Thyroid gland (tissue), 4 donors: ENCODE measurements at places on chromosomes 4 and X. TPM values are rescaled to one million over a fixed set of nuclear protein-coding genes. Genes with fewer than 3 reads are reported as not detected.

DNA sequence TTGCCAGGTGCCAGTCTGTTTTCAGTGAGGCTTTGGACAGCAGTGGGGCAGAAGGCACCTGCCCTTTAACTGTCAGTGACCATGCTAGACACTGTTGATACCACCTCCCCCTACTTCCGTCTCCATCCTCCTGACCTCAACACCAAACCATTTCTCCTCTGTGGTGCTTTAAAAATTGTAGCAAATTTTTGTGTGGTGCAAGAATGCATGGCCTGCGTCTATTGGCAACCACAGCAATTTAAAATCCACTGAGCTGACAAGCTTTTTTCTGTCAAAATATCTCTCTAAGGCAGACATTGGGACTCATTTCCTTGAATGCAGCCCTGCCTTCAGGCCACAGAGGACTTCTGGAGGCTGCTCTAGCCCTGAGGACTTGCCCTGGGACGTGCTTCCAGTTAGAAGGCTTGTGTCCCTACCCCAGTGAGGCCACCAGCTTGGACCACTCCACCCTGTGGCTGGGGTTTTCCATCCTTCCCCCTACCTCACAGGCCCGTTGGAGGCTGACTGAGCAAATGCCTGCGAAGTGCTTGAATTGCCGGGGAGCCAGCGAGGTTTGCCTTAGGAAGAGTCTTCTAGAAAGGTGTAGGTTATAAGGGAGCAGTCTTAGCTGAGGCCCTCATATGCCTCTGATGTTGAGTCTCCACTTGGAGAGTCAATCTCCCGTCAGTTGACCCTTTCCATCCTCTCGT is 6.9 kb downstream of the PRRG3 start:
- H3K36me3 ChIP-seq = no peaks in the 10 kb centered on the region
- no peak overlapping the region for H3K4me3 ChIP-seq
- H3K4me1 ChIP-seq = no peaks in the 10 kb centered on the region
- no peaks in the 10 kb centered on the region for H3K27me3 ChIP-seq
- no peak for DNase-seq

DNA sequence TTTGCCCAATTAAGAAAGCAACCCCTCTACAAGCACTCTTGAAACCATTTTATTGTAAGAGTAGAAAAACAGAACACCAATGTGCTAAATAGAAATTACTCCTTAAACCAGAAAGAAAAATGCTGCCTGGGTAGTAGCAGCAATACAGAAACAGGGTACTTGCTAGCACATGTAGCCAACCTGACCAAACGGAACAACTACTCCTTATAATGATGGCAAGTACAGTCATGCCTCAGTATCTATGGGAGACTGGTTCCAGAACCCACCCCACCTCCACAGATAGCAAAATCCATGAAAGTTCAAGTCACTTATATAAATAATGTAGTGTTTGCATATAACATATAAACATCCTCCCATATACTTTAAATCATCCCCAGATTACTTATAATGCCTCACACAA is 168.8 kb downstream of the ATRX start:
- H3K4me3 ChIP-seq = no peak overlapping the region
- H3K27me3 ChIP-seq = no peaks in the 10 kb centered on the region
- H3K36me3 ChIP-seq = no peaks in the 10 kb centered on the region
- no peak for DNase-seq
- H3K4me1 ChIP-seq = no peaks in the 10 kb centered on the region
- no peak overlapping the region for H3K27ac ChIP-seq

FHDC1 gene
- 17.7 TPM for total RNA-seq

- no peak for DNase-seq
- no peaks in the 10 kb centered on the region for H3K36me3 ChIP-seq
- H3K4me1 ChIP-seq = no peaks in the 10 kb centered on the region
Observed at GRCh38 chrX:101668143-101668542, 8.5 kb upstream of the ARMCX2 start.

BRS3 gene
- not detected for total RNA-seq

DNA sequence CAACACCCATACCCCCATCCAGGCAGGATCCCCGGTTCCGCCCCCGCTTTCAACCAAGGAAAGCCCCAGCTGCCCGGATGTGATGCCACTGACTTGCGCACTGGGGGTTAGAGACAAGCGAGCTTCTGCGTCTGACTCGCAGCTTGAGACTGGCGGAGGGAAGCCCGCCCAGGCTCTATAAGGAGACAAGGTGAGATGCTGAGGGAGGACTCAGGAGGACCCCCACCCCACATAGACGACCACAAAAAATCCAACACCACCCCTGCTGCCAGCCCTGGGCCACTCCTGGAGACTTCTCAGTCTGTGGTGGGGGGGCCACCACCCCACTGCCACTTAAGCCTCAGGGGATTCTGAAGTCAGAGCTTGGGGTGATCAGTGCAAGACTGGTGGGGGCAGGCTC is at the start of gene MAGEA4:
MAGEA4 (plus strand) TSS at position 110 of the 400 bp plus-strand sequence. CDS start 10,776 bp downstream, outside the sequence.
- no peaks in the 10 kb centered on the region for H3K36me3 ChIP-seq
- H3K27ac ChIP-seq = no peak within 1 kb of the TSS
- DNase-seq = no peak
- H3K27me3 ChIP-seq = no peaks in the 10 kb centered on the region

DNA sequence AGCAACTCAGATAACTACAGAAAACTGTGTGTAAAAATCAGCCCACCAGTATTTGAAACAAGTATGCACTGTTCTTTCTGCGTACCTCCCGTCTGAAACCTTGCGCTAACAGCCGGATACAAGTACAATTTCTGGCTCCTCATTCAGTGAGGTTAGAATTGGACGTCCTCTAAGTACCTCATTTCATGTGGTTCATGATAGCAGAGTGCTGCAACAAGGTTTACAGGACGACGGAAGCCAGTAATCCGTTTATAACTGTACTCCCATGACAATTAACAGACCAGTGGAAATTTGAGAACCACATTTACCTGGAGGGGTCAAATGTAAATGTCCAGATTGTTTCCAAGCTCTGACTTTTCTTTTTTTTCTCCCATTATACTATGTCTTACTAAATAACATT is 52.9 kb upstream of the TENM3 start:
- no peak overlapping the region for H3K4me3 ChIP-seq
- H3K36me3 ChIP-seq = no peaks in the 10 kb centered on the region
- no peaks in the 10 kb centered on the region for H3K27me3 ChIP-seq
- no peaks in the 10 kb centered on the region for H3K4me1 ChIP-seq
- H3K27ac ChIP-seq = no peak overlapping the region

GRCh38 chr4:1019729-1020470 is 8.5 kb downstream of the FGFRL1 start:
- H3K36me3 ChIP-seq = peaks cover 6% of the 10 kb centered on the region
- no peak overlapping the region for H3K4me3 ChIP-seq
- no peak overlapping the region for H3K27ac ChIP-seq
- H3K27me3 ChIP-seq = no peaks in the 10 kb centered on the region
- peaks cover 6% of the 10 kb centered on the region for H3K4me1 ChIP-seq
- DNase-seq = no peak

- H3K27me3 ChIP-seq = no peaks in the 10 kb centered on the region
- no peak for DNase-seq
- H3K27ac ChIP-seq = no peak overlapping the region
- no peaks in the 10 kb centered on the region for H3K36me3 ChIP-seq
- no peaks in the 10 kb centered on the region for H3K4me1 ChIP-seq
Observed at GRCh38 chr4:46450556-46450955, 60.6 kb upstream of the GABRA2 start.

SSX2B gene
- total RNA-seq = not detected

DNA sequence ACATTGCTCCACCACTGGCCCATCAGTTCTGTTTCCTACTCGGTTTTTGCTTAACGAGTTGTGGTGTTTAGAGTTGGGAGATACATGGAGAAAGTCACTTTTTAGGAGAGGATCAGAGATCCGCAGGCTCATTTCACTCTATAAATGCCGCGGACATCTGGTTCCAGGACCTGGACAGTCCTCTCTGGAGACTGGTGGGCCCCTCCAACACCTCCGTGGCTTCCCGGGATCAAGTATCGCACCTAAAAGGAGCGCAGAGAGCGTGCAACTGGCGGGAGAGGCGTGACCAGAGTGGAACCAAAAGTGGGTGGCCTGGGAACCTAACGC is 9.9 kb upstream of the CLTRN start:
- peaks cover 15% of the 10 kb centered on the region for H3K4me1 ChIP-seq
- no peaks in the 10 kb centered on the region for H3K36me3 ChIP-seq
- no peaks in the 10 kb centered on the region for H3K27me3 ChIP-seq
- no peak for DNase-seq

GRCh38 chrX:1153940-1154339 is 58.5 kb downstream of the CRLF2 start:
- no peak overlapping the region for H3K27ac ChIP-seq
- no peak overlapping the region for H3K4me3 ChIP-seq
- no peaks in the 10 kb centered on the region for H3K27me3 ChIP-seq
- no peak for DNase-seq

DNA sequence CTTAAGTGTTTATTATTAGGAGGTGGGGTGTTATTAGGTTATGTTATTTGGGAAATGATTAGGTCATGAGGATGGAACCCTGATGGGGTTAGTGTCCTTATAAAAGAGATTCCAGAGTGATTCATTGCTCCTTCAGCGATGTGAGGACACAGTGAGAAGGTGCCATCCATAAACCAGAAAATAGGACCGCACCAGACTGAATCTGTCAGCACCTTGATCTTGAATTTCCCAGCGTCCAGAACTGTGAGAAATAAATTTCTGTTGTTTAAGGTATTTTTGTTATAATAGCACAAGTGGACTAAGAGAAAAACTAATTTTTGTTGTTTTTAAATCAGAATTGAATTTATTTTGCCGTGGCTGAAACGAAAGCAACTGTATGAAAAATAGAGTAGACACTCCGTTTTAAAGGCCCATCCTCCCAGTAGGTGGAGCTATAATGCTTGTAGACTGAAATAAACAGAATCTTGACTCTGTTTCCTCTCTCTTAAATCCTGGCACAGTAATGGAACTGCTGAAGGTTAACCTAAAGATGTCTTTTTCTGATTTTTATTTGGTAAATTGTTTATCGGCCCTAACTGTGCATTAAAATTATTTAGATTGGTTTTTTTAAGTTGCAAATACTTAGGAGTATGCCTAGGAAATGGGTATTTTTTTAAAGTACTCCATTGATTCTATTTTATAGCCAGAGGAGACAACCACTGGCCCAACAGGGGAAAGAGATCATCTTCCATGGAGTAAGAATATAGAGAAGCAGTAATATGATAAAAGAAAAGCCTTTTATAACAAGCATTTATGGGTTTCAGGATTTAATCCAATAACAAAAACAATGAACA is 133.2 kb upstream of the ADAMTS3 start:
- H3K27me3 ChIP-seq = no peaks in the 10 kb centered on the region
- H3K36me3 ChIP-seq = no peaks in the 10 kb centered on the region
- peak; percentile 37 for DNase-seq
- H3K27ac ChIP-seq = no peak overlapping the region

DNA sequence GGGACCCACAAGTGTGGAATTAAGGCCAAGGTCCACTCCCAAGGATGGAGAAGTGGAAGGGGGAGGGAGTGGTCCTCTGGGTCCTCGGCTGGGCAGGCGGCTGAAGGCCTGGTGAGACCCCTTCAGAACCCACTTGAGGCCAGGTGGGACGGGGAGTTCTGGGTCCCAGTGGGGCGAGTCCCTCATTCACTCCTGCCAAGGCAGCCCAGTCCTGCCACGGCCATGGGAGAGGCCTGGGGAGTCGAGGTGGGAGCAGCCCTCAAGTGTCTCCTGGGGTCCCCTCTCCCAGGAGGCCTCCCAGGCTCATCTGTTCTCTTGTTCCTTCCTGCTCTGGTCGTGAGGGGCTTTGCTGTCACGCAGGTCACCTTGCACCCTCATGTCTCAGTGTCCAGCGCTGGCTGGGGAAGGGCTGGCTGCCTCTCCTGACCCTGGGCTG is 6.1 kb upstream of the SH3BP2 start:
- no peak for DNase-seq
- H3K4me3 ChIP-seq = no peak overlapping the region
- H3K4me1 ChIP-seq = no peaks in the 10 kb centered on the region
- H3K27ac ChIP-seq = no peak overlapping the region
- no peaks in the 10 kb centered on the region for H3K36me3 ChIP-seq

DNA sequence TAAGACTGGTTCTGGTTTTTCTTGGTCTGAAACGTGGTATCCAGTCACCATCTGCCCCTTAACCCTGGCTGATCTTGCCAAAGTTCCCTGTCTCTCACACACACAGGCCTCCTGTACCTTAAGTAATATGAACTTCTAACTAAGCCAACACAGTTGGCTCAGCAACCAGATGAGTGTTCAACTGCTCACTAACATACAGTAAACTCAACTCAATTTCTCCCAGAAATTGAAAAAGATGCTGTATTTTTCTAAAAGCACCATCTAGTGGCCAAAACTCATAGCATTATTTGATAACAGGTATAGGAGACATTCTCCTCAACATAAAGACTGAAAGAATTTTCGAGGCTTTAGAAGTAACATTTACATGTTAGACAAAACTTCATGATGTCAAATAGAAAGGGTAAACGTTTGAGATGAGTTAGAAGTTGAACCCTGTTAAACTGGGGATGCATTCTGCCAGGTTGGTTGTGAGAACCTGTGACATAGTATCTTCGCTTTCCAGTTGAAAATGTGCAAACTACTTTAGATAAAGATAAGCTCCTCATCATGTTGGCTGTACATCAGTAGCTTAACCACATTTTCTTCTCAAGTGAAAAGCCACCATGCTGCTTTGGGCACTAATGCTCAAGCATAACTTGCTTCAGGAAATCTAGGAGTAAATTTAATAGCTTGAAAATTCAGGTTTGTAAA is 31.2 kb downstream of the CCNI start:
- no peak for DNase-seq
- H3K27me3 ChIP-seq = no peaks in the 10 kb centered on the region
- H3K27ac ChIP-seq = no peak overlapping the region
- no peak overlapping the region for H3K4me3 ChIP-seq
- H3K36me3 ChIP-seq = peaks cover 17% of the 10 kb centered on the region

DCUN1D4 gene
- 50.2 TPM for total RNA-seq
